ENCODE measurements at places on chromosomes 12 and 14.

DNA sequence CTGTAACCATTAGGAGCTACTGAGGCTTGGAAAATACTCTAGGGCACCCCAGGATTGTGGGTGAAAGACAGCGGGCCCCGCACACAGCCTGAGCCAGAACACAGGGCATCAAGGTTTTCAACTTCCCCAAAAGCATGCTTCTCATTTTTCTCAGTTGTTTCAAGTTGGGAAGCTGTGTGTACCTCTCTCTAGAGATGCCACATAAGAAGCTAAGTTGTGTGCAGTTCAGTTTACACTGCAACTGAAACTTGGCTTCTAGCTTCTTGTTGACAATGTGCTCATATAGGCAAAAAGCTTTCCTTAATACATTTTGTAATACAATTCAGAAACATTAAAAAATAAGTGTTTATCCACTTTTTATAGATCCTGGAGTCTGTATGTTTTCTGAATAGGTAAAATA, 88.1 kb upstream of the PTPRR start:
- no peak for DNase-seq

- no peak for DNase-seq
Measured at GRCh38 chr14:99282261-99283050, 10.5 kb upstream of the BCL11B start.

DNA sequence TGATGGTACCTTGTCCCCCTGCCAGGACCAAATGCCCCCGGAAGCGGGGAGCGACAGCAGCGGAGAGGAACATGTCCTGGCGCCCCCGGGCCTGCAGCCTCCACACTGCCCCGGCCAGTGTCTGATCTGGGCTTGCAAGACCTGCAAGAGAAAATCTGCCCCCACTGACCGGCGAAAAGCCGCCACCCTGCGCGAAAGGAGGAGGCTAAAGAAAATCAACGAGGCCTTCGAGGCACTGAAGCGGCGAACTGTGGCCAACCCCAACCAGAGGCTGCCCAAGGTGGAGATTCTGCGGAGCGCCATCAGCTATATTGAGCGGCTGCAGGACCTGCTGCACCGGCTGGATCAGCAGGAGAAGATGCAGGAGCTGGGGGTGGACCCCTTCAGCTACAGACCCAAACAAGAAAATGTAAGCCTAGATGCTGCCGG, 410 bp downstream of the MYF6 start:
- no peak for DNase-seq

- DNase-seq = no peak
Measured at GRCh38 chr14:69096781-69097475, 56.0 kb downstream of the DCAF5 start.

DNA sequence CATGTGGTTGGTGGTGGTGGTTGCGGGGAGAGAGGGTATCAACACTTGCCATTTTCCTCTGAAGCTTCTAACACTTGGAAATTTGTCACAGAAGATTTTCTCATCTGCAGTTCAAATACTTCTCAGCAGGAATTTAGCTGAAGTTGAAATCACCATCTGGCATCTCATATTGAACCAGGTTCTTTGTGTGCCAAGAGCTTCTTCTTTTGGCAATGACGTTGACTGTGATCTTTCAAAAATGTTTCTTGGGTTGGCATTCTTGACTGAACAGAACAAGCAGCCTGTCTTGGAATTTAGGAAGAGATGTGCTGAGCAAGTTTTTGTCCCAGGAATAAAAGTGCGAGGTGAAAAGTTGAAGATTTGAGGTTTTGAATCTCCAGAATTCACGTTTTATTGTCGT, 8.7 kb upstream of the NIN start:
- no peak for DNase-seq

- DNase-seq = no peak
Measured at GRCh38 chr12:2811801-2812200, 667 bp upstream of the ITFG2 start.

DNA sequence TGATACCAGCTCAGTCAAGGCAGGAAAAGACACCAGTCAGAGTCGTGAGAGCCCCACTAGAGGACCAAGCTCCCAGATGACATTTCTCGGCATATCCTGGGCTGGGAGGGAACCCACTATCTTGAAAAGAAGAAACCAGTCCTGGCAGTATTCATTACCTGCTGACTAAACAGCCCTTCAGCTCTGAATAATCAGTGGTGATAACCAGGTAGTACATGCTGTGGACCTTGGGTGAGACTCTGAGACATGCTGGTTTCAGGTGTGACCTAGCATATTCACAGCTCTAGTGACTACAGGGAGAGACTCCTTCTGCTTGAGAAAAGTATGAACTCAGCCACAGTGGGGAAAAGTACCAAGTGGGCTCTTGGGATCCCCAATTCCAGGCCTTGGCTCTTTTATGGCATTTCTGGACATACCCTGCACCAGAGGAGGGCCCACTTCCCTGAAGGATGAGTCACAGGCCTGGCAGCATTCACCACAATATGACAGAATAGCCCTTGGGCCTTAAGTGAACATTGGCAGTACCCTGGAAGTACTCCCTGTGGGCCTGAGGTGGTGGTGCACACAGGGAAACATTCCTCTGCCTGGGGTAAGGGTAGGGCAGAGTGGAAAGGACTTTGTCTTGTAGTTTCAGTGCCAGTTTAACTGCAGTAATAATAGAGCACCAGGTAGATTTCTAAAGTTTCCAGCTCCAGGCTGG, 82.6 kb upstream of the SLC38A4 start:
- no peak for DNase-seq

DNA sequence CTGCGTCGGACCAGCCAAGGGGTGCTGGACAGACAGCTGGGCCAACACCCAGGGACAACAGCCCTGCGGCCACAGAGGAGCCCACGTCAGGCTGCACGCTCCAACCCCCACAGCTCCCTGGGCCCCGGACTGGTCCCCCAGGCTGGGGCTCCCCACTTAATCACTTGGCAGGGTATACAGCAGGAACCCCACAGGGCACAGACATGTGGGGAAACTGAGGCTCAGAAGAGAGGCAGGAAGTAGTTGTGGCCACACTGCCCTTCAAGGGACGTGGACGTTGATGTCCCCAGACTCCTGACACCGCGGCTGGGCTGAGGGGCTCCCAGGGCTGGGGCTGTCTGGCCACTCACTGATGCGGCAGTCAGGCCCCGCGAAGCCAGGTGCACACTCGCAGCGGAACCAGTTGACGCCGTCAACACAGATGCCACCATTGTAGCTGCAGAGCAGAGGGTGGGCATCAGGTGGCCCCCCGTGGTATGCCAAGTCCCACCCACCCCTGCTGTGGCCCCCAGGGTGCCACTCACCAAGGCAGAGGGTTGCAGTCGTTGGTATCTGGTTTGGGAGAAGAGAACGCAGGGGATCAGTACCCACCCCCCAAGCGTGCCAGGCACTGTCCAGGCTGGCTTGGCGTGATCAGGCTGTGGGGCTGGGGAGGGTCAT, 21.5 kb downstream of the JAG2 start:
- no peak for DNase-seq

DNA sequence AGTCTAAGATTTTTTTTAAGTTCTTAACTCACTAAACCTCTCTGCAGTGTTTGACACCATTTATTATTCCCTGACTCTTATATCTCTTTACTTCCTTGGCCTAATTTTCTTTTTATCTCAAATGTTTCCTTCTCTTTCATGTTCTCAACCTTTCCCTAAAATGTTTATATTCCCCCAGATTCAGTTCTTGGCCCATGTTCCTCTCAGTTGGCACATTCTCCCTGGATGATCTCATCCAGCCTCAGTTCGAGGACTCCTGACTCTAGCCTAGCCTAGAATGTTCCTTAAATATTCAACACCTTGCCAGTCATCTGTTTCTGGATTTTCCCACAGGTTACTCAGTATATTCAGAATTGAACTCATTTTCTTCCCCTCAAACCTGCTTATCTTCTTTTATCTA, 81.3 kb downstream of the SCN8A start:
- no peak for DNase-seq

- DNase-seq = no peak
Measured at GRCh38 chr12:28237423-28237822, 47.2 kb downstream of the CCDC91 start.

DNA sequence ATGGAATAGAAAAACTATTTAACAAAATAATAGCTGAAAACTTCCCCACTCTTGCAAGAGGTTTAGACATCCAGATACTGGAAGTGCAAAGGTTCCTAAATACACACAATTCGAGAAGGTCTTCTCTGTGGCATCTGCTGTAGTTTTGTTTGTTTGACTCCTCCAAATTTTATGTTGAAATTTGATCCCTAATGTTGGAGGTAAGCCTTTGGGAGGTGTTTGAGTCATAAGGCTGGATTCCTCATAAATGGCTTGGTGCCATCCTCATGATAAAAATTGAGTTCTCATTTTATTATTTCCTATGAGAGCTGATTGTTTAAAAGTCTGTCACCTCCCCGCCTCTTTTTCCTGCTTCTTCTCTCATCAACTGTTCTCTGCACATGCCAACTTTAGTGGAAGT, 182.7 kb downstream of the MYRFL start:
- DNase-seq = no peak

GRCh38 chr12:100833282-100833681, 38.7 kb downstream of the ANO4 start:
- no peak for DNase-seq

DNA sequence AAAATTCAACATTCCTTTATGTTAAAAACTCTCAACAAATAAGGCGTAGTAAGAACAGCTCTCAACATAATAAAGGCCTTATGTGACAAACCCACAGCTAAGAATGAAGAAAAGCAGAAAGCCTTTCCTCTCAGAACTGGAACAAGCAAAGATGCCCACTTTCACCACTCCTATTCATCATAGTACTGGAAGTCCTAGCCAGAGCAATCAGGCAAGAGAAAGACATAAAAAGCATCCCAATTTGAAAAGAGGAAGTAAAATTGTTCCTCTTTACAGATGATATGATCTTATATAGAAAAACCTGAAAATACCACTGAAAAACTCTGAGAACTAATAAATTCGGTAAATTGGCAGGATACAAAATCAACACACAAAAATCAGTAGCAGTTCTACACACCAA, 52.1 kb downstream of the STON2 start:
- DNase-seq = no peak

DNA sequence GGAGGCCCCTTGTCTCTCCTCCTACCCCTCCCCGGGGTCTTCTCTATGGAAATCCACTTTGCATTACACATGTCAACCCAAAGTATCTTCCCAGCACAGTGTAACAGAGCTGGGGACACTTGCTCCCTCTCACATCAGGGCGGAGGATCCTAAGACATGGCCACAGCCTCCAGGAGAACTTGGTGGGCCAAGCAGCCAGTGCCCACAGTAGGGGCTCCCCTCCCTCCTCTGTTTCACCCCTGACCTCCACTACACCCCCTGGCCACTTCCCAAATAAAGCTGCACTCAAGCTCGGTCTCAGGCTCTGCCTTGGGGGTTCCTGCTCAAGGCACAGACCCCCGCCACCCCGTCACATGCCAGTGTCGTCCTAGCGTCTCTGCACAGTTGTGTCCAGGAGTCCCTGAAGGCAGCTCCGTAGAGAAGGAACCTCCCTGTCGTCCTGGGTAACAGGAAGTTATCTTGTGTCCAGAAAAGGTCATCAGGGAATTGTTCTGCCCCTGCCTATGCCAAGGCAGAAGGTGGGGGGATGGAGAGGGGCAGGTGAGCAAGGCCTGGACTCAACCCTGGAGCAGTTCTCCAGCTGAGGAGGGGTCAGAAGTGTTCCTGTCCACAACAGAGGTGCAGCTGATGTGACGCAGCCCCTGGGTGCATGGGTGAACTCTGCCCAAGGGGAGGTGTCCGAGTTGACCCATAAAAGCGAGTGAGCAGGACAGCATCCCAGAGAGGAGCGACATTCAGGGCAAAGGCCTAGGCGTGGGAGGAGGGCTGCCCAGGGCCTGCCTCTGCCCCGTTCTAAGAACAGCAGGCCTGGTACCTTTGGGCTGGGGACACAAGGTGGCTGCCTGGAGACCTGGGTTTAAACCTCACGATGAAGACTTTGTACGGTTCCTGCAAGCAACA, 25.5 kb downstream of the DIO3 start:
- no peak for DNase-seq

DNA sequence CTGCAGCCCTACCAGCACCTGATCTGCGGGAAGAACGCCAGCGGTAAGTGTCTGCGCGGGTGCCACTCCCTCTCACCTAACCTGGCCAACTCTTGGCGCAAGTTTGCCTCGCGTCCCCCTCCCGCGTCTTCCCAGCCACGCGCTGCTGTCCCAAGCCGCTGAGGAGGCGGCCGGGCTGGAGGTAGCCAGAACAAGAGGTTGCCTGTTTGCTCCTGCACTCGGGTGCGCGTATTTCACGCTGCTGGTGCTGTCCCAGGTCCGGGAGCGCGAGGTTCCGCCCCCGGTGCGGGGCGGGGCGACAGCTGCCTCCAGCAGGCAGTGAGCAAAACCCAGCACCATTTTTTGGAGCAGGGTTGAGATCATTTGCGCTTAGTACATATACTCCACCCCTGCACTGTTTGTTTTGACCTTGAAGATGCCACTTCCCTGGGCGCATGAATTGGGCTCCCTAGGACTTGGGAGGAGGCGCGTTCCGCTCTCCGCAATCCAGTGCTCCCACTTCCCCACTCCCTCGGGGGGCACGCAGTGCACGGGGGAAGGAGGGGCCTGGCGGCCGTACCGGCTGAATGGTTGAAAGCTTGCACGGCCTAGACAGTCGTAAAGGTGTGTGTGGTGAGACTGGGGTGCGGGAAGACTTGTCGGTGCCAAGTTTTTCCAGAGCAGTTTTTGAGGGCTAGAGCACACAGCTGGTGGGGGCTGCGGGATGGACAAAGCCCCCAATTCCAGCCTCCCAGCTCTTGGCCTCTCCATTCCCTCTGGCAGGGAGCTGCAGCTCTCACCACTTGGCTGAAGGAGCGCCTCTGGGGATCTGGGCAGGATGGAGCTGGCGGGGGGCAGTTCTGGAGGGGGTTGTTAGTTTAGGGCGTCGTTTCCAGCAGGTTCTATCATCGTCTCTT, 226.9 kb upstream of the CRY1 start:
- DNase-seq = peak; percentile 69

DNA sequence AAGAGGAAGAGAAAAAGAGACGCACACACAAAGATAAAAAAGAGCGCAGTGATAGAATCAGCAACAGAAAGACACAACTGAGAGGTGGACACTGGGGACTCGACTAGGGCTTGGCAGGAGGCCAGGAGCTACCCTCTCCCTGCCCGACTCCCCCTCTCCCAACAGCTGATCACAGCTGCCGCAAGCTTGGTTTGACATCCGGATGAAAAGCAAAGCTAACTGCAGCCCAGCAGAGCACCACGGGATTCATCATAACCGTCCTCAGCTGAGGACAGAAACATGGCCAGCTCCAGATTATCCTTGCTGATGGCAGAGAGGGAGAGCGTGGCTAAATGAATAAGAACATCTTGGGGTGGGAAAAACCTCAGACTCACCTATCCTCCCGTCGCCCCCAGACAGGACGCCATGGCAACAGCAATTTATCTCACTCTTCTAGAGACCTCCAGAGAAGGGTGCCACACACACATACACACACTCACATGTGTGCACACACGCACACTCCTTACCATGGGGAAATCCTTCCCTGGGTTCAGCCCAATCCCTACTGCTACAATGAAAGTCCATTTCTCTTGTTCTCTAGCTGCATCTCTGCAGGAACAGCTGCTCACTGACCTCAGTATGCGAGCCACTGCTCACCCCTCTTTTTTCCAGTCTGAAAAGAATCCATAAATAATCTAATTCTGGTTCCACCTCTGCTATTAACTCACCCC, 135.3 kb downstream of the NTF3 start:
- no peak for DNase-seq
